ENCODE measurements at places on chromosomes 3 and 15.

DNA sequence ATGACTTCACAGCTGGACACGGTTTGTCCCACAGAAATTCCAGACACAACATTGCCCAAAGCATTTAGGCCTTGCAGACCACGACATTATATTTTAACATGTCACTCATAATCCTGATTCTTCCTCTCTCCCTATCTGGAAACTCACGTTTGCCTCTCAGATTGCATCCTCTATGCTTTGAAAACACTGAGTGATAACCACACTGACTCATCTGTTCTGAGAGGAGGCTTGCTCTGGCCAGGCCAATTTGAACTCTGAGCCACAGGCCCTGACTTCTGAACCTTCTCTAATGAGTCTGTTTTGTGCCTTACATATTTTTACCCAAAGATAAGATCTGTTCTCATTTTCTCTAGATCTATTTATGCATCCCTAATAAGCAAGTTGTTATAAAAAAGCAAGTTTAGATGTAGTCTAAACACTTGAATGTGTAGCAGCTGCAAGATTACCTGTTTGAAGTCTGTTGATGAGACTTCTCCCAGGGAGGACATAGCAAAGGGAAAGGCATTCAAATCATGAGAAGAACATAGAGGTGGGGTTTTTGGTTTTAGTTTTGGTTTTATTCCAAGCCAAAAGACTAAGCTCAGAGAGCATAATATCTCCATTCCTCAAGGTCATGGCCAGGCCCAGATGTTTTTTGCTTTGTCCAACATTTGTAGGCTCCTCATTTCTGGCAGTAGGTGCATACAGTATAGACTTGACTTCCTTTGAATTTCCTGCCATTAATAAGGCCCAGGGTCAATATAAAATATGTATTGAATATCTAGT lies 234.4 kb upstream of the LRTM1 start:
- DNase-seq = no peak

GRCh38 chr15:101498717-101499480 lies 9.4 kb upstream of the PCSK6 start:
- DNase-seq = no peak

DNA sequence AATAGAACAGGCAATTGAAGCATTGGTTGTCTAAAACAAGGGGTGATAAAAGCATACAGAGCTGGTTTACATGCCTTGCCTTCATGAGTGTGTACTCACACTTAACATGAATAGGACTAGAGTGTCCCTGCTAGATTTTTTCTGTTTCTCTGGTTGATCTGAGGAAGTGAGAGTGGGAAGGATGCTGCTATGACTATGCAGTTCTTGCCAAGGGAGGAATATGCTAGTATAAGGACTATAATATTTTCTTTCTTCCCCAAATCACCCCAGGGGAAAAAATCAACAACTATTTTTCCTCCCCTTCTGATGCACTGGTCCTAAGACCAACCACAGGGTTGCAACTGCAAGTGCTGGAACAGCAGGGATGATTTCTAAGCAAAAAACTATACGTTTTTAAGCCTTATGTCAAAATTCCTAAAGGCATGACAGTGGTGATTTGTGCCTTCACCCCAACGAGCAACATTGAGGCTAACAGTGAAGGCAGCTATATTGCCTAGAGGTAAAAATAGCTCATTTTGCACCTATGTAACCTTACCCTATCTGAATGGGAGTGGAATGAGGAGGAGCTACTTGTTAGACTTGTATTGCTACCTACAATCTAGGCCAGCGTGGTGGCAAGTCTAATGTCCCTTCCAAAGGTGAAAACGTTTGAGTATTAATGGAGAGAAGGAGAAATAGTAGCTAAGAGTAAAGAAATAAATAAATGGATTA lies 33.5 kb upstream of the USP8 start:
- no peak for DNase-seq

GRCh38 chr15:27064080-27064479 lies 93.1 kb downstream of the GABRG3 start:
- no peak for DNase-seq

DNA sequence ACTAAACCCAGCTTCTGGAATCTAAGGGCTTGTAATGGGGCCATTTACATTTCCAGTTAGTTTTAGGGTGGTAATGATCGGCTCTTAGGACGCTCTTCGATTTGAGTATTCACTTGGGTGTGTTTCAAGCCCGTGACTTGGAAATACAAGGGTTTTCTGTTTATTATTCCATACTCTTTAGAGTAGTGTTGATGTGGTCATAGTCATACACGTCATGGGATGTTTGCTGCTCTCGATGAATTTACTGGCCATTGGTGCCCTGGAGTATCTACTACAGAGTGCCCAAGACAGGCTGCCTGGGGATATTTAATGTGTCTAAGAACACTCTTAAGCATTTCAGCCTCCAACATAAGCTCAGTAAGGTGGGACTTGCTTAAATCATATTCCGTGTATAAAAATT lies 64.1 kb downstream of the PTPRG start:
- no peak for DNase-seq

DNA sequence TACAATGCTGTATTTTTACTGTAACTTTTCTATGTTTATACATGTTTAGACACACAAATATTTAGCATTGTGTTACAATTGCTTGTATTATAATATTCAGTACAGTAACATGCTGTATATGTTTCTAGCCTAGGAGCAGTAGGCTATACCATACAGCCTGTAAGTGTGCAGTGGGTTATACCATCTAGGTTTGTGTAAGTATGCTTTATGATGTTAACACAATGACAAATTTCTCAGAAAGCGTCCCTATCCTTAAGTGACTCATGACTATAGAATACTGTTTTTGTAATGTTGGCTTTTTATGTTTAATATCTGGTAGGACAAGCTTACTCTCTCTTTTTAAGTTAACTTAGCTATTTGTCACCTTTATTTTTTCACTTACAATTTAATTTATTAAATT lies 127.5 kb upstream of the THRB start:
- DNase-seq = no peak

All from CD4-positive, alpha-beta T cell treated with Interleukin-21 for 1 hour (primary cell).